ENCODE measurements at places on chromosomes 16 and 17.

- no peak for DNase-seq
These were observed 52.5 kb upstream of the ALDH3A1 start for GRCh38 chr17:19800571-19800970.

GRCh38 chr16:48561960-48562393 is 48.0 kb downstream of the N4BP1 start:
- DNase-seq = no peak

DNA sequence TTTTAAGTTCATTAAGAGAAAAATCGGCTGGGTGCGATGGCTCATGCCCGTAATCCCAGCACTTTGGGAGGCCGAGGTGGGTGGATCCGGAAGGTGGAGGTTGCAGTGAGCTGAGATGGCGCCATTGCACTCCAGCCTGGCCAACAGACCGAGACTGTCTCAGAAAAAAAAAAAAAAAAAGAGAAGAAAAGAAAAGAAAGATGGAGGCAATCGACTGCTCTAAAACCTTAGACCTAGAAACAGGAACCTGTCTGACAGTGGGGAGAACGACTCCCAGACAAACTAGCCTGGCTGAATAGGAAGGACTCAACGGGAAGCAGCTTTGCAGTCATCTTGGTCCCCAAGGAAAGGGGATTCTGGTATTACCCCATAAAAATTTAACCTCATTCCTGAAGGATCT is 13.7 kb downstream of the MRC2 start:
- no peak for DNase-seq

DNA sequence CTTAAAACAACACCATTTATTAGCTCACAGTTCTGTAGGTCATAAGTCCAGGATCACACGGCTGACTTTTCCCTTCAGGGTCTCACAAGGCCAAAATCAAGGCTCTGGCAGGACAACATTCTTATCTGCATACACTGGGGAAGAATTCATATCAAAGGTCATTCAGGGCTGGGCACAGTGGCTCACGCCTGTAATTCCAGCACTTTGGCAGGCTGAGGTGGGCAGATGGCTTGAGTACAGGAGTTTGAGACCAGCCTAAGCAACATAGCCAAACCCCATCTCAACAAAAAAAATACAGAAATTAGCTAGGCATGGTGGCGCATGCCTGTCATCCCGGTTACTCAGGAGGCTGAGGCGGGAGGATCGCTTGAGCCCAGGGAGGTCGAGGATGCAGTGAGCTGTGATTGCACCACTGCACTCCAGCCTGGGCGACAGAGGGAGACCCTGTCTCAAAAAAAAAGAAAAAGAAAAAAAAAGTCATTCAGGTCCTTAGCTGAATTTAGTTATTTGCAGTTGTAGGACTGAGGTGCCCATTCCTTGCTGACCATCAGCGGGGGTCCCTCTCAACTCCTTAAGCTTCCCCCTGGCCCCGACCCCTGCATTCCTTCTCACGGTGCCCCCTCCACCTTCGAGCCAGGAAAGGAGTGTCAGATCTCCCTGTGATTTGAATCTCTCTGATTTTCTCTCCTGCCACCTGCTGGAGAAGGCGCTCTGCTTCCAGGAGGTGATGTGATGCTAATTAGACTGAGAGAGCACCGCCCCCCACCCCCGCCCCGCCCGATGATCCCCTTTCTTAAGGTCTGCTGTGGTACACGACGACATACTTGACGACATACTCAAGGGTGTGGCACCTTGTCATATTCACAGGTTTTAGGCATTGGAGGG is 91.8 kb upstream of the CLEC18A start:
- no peak for DNase-seq

DNA sequence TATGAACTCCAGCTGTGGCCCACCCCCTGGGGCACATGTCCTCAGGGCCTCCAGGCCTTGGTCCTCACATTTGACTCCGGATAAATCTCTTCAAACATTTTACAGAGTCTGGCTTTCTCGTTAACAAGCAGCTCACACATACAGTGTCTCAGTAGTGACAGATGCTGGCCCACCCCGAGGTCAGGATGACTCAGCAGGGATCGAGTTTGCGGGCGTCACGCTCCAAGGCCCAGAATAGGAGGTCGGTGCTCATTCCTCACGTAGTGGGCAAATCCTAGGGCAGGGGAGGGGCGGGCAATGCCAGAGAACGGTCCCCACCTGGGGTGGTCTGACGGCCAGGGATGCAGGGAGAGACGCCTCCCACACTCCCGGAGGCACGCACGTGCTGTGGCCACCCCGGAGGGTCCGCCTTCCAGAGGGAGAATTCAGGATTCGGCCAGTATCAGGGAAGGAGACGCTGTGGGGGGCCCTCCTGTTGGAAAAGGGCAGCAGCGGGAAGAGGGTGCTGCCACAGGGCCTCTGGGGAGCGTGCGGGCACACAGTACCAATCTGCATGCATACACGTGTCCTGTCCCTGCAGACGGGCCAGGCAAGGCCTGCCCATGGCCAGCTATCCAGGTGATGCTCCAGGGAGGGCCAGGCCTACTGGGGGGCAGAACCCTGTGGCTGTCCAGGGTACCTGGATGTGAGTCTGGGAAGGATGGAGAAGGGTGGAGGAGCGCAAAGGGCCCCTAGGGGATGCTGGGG is 8.6 kb downstream of the SLC7A5 start:
- no peak for DNase-seq

DNA sequence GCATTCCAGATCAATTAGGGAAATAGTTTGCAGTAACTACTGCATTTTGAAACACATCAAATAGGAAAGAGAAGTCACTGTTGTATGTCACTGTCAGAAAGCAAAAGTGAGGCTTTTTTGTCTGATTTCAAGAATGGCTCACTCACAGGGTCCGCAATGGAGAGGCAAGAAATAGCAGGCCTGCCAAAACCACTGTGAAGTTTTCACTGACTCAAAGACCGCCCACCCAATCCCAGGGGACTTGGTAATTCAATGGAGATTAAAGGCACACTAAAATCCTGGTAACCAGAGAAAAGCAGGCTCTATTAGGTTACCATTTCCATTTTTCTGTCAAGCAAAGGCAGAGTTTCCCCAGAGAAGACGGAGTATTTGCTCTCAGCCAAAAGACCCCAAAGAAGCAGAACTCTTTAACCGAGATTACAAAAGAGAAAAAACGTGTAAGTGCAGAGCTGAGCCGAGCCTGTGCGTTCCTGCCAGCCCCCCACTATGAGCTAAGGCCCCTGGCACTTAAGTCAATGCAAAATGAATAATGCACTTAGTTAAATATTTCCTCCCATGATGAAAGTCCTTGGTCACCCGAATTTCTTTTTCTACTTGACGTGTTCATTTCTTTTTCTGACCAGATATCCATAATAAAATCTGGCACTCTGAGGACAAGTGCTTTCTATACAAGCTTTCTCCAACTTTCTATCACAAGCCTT is 57.0 kb downstream of the FOXL1 start:
- DNase-seq = no peak

GRCh38 chr16:73213732-73214455 is 166.0 kb upstream of the ZFHX3 start:
- DNase-seq = no peak

DNA sequence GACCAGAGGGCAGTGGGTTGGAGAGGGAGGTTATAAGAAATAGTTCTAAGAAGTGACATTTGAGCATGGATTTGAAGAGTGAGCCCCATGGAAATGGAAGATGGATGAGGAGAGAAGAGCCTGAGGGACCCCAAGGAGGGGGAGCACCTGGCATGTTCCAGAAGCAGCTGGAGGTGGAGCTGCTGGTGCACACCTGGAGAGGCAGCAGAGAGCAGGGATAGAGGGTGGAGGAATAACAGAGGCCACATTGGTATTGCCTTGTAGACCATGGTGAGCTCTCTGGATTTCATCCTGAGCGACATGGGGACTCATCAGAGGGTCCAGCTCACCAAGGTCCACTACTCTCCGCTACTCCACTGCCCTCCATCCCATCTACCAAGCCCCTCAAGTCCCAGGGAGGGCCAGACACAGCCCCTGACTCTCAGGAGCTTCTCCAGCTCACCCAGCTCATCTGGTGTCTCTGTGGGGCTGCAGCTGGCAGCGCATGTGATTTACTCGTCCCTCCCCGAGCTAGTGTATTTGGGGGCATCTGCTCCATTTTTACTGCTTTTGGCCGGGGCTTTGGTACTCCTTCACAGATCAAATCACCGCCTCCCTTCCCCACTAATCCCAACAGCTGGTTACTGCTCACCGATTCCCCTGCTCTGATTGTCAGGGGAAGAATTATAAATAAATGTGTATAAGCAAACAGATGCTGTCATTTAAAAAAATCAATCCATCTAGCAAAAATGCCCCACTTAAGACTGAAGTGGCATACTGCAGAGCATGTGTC is 22.1 kb upstream of the KDM8 start:
- no peak for DNase-seq

DNA sequence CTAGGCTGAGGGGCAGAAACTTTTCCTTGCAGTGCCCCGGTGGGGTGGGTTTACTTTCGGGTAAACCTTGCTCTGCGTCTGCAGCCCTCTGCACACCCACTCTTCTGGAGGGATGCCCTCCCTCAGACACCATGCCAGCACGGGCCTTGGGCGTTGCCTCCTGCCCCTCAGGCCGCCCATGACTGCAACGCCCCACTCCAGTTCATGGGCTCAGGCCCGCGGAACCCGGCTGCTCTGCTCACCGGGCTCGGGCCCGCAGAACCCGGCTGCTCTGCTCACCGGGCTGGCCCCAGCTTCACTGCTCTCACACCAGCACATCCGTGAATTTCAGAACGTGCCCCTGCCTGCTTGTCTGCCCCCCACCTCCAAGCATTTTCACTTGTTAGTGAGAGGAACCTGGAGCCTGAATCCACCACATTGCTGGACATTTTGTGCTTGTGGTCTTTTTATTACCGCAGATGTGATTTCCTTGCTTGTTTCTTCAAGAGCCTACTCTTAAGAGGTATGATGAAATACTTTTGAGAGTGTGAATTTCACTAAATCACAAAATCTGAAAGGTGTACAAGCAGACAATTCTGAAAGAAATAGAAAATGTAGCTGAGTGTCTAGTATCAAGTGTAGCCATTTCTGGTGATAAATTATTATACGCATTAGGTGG is 130.9 kb downstream of the RPTOR start:
- no peak for DNase-seq

DNA sequence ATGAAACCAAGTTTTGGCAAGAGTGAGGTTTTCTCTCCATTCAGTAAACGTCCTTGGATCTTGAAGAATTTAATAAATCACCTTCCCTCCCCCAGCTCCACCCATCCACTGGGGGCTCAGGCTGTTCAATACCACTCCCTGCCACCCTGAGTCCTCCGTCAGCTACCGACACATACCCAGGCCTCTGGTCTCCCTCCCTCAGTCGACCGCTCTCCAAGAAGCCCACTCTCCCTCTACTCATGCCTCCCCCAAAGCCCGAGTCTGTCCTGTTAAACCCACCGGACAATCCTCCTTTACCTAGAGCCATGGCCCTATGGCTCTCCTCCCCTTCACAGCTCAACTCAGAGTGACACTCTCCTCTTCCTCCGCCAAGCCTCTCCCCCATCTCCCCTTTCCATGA is 19.7 kb upstream of the SLC4A1 start:
- DNase-seq = no peak

GRCh38 chr17:5788266-5788900 is 204.1 kb upstream of the NLRP1 start:
- DNase-seq = no peak

DNA sequence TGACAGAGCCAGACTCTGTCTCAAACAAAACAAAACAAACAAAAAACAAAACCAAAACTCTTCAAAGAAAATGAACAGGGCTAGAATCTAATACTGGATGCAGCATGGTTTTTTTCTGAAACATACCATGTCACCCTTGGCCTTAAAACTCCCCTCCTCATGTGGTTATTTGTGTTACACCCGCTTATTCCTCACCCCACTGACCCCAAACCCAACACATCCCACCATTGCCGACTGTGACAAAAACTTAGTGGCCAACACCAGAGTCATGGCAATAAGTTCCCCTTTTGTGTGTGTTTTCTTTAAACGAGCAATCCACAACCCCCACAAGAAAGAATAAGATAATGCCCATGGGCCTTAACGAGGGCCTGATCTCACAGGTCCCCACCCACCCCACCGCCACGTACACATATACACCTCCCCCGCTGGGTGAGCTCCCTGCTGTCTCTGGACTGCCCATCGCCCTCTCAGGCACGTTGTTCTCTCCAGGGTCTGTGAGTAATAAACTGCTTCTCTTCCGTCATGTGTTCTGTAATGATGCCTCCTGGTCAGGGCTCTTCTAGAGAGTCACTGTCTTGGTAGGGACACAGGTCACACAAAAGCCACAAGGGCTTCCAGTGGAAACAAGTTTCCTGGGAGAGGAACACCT is 16.8 kb upstream of the ENGASE start:
- no peak for DNase-seq

DNA sequence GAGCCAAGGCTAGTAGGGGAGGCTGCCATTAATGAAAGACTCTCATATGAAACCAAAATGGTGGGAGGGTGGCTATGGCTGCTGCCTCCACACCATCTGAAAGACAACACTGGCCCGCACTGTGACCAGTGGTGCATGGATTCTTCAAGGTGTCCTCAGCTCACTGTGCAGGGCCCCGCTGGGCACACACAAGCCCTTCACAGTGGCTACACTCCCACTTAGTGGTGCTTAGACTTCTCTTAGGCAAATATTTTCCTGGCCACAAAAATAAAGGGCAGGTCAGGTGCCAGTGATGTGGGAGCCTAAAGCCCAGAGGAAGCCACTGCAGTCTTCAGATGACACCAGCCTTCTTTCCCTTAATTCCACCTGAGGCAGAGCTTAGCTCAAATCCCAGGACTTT is 38.1 kb upstream of the IRX3 start:
- DNase-seq = no peak

GRCh38 chr17:3335876-3336275 is 37.7 kb upstream of the OR3A1 start:
- no peak for DNase-seq

- DNase-seq = no peak
These were observed 13.3 kb downstream of the UTS2R start for GRCh38 chr17:82384730-82385481.

DNA sequence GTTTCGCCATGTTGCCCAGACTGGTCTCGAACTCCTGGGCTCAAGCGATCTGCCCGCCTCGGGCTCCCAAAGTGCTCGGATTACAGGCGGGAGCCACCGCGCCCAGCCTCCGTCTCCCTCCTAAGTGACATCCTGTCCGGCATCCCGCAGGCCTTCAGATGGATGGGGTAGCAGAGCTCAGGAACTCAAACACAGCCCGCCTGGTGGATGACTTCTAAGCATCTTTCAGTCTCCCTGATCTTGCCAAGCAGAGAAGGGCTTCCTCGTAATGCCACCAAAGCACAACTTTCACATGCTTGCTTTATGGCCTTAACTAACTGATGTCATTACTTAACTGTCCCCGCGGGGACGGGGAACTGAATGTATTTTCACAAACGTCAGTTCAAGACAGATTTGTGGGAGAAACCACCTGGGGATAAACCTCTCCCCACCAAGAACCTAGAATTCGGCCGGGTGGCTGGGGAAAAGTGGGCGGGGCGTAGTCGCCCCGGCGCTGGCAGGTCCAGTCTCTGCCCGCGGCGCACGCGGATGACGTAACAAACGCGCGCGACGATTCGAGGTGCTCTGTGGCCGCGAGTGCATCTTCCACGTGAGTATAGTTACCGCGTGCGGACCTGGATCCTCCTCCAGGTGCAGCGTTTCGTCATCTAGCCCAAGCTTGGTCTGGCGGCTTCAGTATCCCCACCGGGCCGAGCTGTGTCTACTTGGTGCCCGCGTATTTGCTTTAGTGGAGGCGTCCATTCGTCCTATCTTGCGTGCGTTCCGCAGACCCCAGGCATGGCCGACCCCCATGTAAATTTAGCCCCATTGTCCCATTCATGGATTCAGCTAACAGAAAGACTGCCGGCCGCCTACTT is at the start of gene PFAS:
TSS of gene PFAS (plus strand) at position 539 of the 857 bp plus-strand sequence. CDS start 4,649 bp downstream, outside the sequence.
- DNase-seq = peak; percentile 72

GRCh38 chr17:43581613-43582012 is 35.5 kb upstream of the ETV4 start:
- DNase-seq = no peak

- no peak for DNase-seq
These were observed 99.2 kb downstream of the USP32 start for GRCh38 chr17:60292697-60293096.
